ENCODE measurements at places on chromosomes 3 and 15. TPM values are rescaled to one million over a fixed set of nuclear protein-coding genes. Genes with fewer than 3 reads are reported as not detected.

Gene SHF
- 15.6 TPM for total RNA-seq

Gene PLA1A
- total RNA-seq = not detected

Gene BCL6
- 5.9 TPM for total RNA-seq

Gene SUSD5
- 4.3 TPM for total RNA-seq

Gene ACP3
- 5.4 TPM for total RNA-seq

Gene RBM5
- 111 TPM for total RNA-seq

Gene RAB6B
- 3.9 TPM for total RNA-seq

Gene ZNF620
- total RNA-seq = 13.6 TPM

Gene TICRR
- 37.1 TPM for total RNA-seq

GRCh38 chr15:91890614-91891013 is 37.1 kb downstream of the SLCO3A1 start:
- no peak for DNase-seq

DNA sequence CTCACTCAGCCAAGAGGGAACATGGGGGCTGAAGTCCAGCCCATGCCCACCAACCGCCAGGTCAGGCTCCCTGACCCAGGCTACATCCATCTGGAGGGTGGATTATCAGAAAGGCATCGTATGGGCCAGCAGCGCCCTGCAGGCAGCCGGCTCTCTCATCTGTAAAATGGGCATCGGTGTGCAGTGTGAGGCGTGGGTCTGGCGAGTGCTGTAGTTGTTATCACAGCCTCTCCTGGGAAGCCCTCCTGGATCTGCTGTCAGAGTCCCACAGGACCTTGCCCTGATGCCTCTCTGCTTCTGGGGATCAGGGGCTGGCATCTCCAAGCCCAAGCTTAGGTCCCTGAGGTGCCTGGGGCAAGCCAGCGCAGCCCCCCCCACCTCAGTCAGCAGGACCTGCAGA is 27.4 kb downstream of the CFAP100 start:
- DNase-seq = no peak

DNA sequence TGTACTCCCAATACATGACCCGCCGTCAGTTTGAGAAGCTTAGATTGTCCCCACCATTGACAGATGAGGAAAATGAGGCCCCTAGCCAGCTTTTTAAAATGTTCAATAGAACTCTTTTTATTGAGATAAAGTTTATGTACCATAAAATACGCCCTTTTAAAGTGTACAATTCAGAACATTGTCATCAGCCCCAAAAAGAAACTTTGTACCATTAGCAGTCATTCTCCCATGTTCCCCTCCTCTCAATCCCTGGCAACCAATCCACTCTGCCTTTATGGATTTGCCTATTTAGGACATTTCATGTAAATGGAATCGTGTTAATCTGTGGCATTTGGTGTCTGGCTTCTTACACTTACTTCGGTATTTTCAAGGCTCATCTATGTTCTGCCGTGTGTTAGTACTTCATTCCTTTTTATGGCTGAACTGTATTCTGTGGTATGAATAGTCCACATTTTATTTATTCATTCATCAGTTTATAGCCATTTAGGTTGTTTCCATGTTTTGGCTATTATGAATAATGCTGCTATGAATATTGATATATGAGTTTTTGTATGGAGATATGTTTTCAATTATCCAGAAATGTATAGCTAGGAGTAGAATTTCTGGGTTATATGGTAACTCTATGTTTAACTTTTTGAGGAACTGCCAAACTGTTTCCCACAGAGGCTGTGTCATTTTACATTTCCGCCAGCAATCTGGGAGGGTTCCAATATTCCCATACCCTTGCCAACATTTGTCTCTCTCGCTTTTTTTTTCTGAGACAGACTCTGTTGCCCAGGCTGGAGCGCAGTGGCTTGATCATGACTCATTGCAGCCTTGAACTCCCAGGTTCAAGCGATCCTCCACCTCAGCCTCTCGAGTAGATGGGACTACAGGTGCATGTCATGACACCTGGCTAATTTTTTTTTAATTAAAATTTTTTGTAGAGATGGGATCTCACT is 15.3 kb upstream of the PTPN23 start:
- DNase-seq = no peak

GRCh38 chr3:72346526-72346926 is 501.7 kb downstream of the SHQ1 start:
- no peak for DNase-seq

DNA sequence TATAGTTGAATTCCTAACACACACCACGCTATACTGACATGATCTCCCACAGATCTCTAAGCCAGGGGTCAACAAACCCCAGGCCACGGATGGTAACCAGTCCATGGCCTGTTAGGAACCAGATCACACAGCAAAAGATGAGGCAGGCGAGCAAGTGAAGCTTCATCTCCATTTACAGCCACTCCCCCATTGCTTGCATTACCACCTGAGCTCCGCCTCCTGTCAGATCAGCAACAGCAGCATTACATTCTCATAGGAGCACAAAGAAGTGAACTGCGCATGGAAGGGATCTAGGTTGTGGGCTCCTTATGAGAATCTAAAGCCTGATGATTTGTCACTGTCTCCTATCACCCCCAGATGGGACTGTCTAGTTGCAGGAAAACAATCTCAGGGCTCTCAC is 2.7 kb downstream of the PDCD7 start:
- DNase-seq = peak; percentile 53

GRCh38 chr3:115164374-115165221 is 17.5 kb upstream of the ZBTB20 start:
- no peak for DNase-seq

- no peak for DNase-seq
Observed at GRCh38 chr15:58490086-58490887, 58.5 kb downstream of the LIPC start.

GRCh38 chr3:163601426-163601825 is 1476.9 kb downstream of the SI start:
- no peak for DNase-seq

DNA sequence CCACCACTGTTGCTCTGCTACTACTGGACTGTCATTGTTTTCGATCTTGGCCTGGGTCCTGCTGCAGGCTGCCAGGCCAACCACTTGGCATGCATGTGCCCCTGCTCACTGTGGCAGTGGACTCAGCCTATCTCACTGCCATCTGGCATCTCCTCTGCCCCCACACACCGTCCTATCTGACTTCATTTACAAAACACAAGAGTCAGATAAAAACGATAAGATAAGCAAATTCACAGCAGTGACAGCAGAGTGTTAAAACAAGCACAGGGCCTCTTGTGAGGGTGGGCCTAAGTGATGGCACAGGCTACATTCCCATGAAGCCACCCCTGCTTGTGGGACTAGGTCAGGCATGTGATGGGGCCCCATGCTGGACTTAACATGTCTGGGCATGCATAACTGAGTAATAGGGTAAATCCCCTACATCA is 68.1 kb downstream of the CRYGS start:
- no peak for DNase-seq

- no peak for DNase-seq
Observed at GRCh38 chr15:68354268-68354667, 76.7 kb downstream of the FEM1B start.

DNA sequence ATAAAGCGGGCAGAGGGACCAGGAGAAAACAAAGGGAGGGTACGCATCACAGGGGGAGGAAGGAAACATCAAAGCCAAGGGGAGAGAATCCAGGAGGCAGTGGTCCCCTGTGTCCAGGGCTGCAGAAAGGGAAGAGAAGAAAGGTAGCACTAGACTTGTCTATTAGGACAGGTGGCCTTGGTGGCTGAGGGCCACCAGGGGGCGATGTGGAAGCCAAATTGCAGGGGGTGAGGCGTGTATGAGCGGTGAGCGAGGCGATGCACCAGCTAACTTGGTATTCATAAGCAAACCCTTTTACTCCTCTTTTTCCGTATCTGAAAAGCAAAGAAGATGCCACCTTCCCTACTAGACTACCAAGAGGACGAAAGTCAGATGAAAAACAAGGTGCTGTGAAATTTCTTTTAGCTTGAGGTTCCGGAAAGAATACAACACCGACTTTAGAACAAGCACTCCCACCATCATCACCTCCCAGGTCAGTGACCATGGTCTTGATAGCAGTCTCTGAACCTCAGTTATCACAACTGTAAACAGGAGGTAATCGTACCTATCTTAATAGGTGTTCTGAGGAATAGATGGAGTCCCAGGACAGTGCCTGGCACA is 654.4 kb upstream of the ADAMTS9 start:
- DNase-seq = peak; percentile 91

DNA sequence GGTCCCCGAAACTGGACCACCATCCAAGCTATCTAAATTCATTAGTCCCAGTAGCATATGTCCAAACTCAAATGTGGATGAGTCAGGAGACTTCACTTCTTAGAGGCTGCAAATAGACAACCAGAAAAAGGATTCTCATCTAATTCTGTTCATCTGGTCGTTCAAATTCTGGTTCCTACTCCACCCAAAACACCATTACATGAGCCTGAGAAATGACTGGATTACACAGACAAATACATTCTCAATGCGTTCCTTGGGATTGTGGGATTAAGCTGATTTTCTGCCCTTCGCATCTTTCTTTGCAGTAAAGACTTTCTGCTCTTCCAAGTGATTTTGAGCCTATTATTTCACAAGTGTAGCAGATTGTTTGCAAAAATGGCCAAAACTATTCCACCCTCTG is 472.3 kb upstream of the PROK2 start:
- no peak for DNase-seq

GRCh38 chr15:75425966-75426500 is 25.5 kb downstream of the SIN3A start:
- DNase-seq = no peak

GRCh38 chr3:114418107-114418506 is 124.3 kb downstream of the TIGIT start:
- DNase-seq = no peak

DNA sequence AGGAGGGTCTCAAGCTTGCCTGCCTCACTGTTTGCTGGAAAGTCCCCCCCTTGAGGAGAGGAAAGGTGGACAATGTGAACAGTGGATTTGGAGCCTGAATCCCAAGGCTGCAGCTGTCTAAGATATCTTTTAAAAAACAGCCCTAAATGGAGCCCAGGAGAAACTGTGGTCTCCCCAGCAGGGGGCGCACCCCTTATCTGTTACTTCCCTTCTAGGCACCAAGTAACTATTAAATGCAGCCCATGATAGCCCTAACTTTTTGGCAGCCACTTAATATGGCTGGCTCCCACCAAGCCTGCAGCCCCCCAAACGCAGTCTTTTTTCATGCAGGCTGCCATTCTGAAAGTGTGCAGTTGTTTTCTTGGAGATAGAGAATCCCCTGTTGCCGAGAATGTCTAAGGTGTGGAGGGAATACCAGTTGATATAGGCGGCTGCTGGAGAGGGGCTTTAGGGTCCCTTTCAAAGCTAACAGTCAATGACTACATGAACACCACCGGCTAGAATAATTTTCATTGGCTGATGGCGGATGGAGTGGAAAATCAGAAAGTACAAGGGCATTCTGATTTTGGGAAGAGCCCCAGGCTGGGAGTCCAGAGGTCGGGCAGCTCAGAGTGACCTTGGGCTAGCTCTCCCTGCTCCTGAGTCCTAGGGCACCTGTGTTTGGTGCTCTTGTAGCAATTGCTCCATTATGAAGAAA is 1.3 kb downstream of the RHCG start:
- peak; percentile 73 for DNase-seq

- DNase-seq = no peak
Observed at GRCh38 chr3:139326131-139326530, 17.7 kb upstream of the MRPS22 start.

- DNase-seq = no peak
Observed at GRCh38 chr3:150308037-150308319, 100.1 kb upstream of the TSC22D2 start.

GRCh38 chr3:33915796-33916546 is 117.5 kb downstream of the PDCD6IP start:
- peak; percentile 47 for DNase-seq

DNA sequence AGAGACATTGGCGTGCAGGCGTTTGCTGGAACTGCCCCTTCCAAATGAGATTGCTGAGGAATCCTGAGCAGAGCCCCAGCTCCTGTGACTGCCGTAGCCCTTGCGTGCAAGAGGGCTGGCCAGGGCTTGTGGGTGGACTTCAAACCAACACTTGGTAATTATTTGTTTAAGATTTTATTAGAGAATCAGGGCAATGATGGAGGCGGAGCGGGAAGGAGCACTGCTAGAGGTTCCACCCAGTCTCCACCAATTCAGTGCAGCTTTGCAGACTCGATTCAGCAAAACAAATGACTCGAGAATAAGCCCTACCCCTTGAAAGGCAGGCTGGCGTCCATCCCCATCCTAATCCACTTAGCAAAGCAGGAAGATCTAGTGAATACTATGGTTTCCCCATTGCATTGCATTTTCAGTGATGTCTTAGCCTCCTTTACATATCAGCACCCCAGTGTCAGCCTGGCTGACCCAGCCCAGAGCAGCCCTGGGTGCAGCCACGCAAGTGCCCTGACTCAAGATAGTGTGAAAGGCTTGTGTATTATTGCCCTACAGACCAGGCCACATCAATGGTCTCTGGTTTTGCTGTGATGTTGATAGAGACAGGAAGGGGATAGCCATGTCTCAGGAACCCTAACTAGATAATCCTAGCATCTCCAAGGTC is 26.0 kb downstream of the GLDN start:
- DNase-seq = no peak

- peak; percentile 48 for DNase-seq
Observed at GRCh38 chr3:72560846-72561675, 287.2 kb downstream of the SHQ1 start.

GRCh38 chr3:41469083-41469482 is 269.8 kb downstream of the CTNNB1 start:
- DNase-seq = no peak

DNA sequence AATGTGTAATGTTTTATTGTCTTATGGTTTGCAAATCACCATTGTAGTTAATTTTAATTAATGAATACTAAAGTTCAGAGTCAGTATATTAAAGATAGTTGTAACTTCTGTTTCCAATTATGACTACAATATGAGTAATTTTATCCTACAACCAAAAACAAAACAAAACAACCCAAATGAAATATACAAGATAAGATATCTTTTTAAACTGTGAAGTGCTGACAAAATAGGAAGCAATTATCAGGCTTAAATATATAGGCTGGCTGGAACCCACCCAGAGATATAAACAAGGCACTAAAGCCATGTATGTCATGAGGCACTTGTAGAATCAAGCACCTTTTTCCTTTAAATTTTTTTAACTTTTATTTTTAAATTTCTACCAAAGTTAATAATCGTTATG is 108.6 kb upstream of the LRRFIP2 start:
- no peak for DNase-seq

DNA sequence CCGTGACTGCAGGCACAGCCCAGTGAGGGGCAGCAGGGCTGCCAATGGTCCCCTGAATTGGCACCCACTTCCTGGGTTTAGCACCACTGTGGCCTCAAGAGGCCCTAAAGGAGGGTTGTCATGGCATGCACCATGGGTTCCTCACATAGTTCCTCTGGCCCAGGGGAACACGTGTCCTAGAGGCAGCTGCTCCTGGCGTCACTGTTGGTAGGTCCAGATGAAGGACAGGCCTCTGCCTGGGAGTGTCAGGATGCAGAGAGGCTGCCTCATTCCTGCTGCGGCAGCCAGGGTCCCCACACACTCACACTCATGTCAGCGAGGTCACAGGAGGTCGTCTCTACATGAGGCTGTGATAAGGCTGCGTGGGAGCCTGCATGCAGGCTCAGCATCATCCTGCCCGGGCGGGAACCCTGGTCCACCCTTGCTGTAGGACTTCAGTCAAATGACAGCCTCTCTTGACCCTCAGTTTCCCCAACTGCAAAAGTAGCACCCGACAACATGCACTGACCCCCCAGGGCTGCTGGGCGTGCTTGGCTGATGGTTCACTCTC is 26.1 kb upstream of the SFMBT1 start:
- DNase-seq = no peak

Data from GM23338 (cell line).